ENCODE measurements at places on chromosomes 5 and 9.

DNA sequence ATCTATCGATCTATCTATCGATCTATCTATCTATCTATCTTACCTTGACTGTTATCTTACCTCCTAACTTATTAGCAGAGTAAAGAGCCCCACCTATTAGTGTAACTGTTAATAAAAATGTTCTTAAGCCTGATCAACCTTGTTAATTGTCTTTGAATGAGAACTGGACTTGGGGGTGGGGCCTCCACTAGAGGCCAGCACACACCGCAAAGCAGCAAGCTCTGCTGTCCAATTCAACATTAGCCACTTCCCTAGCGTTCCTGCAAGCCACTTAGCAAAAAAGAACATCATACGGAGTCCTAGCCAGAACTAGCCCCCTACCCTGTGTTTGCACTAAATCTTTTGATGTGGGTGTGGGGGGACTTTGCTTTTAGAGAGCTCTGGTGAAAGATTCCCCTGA, 515.8 kb downstream of the KDM4C start:
- DNase-seq, result no peak

DNA sequence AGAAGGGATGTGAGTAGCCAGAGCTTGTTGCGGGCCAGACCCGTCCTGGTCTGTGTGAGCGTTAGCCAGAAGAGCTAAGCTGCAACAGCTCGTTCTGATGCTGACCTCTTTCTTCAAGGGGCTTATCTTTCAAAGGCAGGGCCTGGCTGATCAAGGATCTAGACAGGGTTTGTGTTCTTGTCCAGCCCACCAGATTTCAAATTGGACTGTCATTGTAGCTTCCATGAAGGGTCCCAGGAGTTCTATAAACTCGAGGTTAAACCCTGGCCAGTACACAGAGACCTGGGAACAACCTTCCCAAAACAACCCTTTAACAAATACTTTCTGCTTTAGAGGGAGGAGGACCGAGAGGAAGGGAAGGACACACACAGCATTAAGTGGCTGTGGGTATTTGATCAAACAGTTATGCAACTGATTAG, 153.0 kb upstream of the TUT7 start:
- DNase-seq, result no peak

- no peak for DNase-seq
Measured at GRCh38 chr9:6433410-6433809, 20.4 kb downstream of the UHRF2 start.

GRCh38 chr5:158880483-158881001, 219.2 kb downstream of the EBF1 start:
- no peak for DNase-seq

GRCh38 chr5:33403187-33403586, 37.6 kb upstream of the TARS1 start:
- DNase-seq, result no peak

DNA sequence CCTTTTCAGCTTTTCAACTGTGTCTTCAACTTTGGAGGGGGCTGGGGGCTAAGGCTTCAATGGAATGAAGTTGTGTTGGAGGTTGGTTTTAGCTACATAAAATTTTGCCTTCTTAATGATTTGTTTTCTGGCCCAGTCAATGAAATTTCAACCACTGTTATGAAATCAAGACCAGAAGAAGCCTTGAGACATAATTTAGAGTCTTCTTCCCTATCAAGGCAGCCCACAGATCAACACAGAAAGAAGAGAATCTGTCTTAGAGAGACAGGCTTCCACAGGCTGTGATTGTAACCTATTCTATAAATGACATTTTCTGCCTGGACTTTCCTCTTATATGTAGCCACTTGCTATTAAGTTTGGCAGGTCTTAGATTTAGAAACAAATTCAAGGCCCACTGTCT, 46.5 kb upstream of the ZSWIM6 start:
- no peak for DNase-seq

GRCh38 chr5:36600917-36601527, 5.4 kb upstream of the SLC1A3 start:
- DNase-seq, result no peak

- DNase-seq, result no peak
Measured at GRCh38 chr9:99361817-99362216, 139.7 kb downstream of the SEC61B start.

DNA sequence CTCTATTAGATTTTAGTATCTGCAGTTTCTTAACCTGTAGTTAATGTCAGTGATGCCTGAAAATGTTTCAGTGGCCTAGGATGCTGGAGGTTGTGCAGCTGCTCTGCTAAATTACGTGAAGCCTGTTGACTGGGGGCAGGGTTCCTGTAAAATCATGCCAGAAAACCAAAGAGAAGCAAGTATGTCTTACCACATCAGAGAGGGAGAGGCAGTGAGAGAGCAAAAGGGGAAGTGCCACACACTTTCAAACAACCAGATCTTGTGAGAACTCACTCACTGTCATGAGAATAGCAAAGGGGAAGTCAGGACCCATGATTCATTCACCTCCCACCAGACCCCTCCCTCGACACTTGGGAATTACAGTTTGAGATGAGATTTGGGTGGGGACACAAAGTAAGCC, 83.9 kb upstream of the CYLC2 start:
- DNase-seq, result no peak

DNA sequence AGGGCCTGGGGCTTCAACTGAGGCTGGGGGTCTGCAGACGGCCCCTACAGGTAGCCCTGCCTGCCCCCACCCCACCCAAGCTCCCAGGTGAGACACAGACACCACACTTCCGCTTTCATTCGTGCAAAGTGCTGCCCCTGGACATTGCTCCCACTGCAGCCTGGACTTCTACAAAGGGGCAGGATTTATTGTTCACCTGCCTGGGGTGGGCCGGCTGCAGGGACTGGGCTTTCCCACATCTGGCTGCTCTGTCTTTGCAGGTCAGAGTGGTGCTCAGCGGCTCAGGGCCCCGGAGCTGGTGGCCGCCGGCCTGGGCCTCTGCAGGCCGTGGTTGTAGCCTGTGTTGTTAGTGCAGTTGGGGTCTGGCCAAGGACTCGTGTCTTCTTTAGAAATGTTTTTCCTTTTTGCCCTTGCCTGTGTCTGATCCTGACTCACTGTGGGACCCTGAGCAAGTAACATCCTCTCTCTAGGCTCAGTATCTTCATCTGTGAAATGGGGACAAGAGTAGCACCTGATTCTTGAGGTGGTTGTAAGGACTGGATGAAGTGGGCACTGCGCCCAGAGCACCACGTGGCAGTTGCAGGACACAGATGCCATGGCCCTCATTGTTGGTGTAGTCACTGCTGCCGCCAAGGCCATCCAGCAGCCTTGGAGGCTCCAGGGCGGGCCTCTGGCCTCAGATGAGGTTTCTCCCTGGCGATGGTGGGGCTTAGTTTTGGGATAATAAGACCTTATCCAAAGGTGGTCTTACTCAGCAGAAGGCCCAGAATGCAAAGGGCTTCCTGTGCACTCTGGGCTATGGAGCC, 143.9 kb downstream of the CACNA1B start:
- no peak for DNase-seq

DNA sequence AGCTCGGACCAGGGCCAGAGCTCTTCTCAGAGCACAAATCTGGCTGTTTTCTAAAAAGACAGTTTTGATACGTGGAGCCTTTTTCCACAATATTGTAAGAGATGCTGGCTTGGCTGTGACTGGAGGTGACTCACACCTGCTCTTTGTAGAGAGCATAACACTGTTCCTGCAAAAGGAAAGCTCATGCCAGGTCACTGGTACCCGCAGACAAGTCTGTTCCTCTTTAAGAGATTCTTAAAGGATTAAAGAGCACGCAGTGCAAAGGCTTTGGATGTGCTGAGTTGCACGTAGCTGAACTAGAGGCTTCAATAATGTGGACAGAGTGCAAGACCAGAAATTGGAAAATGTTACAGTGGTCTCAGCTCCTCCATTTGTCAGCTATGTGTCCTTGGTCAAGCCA, 19.0 kb downstream of the ACTL7B start:
- no peak for DNase-seq

- no peak for DNase-seq
Measured at GRCh38 chr5:91272858-91273257, 110.3 kb downstream of the ARRDC3 start.

DNA sequence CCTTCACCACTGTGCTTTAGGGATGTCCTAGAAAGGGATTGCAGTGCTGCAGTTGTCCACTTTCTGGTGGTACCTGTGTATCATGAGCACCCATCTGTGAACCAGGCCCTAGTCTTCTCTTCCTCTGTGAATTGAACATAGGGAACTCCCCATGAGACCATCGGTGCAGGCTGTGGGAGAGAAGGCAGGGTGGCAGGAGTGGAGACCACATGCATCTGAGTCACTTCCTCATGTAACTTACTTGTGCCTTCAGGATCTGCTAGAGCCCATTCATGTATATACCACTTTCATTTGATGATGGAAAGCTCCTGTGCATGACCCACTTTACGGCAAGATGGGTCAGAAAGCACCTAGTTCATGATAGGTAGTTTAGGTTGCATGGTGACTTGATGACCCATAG, 478.1 kb upstream of the CDH9 start:
- no peak for DNase-seq

DNA sequence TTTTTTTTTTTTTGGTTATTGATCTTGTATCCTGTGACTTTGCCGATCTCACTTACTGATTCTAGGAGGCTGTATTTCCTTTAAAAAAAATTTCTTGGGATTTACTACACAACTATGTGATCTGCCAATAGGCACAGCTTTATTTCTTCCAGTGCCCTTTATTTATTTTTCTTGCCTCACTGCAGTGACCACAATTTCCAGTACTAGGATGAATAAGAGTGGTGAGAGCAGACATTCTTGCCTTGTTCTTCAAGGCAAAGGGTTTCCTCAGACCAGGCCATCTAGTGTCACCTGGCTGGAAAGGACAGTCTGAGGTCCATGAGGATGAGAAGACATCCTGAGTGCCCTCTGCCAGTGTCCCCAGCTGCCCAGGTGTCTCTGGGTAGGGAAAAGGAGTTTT, 265.4 kb downstream of the SPOCK1 start:
- DNase-seq, result no peak

DNA sequence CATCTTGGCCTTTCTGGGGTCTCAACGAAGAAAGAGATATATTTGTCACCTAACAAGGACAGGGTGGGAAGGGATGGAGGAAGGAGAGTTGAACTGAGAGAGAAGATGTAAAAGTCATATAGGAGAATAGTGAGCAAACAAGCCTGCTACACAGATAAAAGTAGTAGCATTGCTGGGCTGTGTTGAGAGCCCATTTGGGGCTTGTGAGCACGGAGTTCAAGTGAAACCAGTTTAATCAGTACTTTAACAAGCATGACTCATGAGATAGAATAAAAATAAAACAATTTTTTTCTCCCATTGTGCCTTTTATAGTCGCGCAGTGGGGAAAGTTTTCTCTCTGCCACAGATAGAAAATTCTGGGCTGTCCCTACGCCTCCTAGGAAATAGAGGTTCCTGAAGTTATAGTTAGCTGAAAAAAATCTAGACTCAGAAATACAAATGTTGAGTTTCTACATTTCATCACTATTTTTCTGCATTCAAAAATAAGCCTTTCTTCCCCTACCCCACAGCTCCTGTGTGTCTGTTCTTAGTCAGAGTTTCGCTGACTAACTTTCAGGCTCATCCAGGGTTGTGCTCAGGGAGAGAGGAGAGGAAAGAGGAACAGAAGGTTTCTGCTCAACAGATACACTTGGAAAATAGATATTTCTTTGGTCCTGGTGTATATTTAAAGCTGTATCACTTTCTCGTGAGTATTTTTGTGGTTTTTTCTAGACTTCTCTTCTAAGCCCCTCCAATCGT, 395.8 kb upstream of the ADAMTSL1 start:
- DNase-seq, result no peak

DNA sequence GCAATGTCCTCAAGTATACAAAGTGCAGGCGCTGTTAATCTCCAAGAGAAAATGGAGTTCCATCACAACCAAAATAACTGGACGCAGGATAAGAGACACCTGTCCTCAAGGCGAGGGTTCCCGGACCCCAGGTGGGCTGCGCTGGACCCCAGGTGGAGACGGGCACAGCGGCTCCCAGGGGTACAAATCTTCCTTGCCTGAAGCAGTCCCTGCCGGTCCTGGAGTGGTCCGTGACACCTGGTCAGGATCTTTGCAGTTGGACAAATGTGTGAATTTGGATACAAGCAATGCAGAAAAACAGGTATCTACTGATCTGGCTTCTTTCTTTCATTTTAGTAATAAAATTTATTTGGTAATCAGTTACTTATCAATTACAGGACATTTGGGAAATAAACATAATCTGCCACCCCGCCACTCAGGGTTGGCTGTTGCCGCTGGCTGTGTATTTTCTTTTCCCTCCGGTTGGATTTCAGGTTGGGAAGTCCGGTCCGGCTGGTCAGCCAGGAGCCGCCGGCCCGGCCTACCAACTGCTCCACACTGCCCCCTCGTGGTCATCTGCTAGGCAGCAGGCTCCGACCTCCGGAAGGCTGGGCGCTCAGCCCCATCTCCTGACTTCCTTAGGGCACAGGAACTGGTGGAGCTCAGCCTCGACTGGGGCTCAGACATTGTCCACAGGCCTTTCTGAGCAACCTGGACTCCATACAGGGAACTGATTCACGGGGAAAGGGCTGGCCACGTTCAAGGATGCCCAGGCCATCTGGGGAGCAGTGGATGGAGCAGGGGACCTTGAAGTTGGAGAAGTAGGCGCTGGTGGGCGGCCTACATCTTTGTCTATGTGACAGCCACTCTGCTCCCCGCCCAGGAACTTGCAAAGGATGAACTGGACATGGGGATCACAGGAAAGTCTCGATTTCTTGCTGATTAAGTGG, 43.4 kb downstream of the NXNL2 start:
- peak; percentile 53 for DNase-seq

- no peak for DNase-seq
Measured at GRCh38 chr5:137570070-137570469, 70.9 kb upstream of the SPOCK1 start.

DNA sequence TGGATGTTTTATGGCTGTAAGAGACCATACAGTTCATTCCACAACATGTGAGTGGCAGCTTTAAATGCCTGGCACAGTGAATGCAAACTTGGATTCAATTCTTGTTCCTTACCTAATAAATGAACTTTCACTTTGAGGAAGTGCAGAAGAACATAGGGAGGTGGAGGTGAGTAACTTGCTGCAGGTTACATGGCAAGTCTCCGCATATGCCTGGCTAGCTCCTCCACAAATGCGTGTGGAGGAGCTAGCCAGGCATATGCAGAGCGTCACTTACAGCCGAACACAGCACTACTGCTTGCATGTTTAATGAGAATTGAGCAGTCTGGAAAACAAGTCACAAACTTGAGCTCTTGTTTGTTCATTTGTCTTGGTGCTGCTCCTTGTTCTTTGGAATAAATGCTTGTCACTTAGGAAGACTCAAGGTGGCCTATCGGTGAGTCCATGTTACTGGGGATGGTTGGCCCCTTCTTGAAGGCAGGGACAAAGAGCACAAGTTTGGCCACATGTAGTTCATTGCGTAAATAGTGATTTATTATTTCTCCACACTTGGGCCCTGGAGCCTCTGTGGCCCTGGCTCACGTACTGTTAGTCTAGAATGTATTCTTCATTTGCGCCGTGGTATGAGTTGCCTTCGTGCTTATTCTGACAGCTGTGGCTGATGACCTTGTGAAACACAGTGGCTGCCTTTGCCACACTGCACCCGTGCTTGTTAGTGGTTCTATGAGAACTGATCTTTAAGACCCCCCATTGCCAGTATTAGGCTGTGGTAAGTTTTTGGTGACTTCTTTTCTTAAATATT, 3.1 kb downstream of the ISOC1 start:
- DNase-seq, result no peak
